ENCODE measurements at places on chromosomes 11 and 22. TPM values are rescaled to one million over a fixed set of nuclear protein-coding genes. Genes with fewer than 3 reads are reported as not detected.

The CHST1 gene
- not detected for polyA plus RNA-seq

- no peaks in the 10 kb centered on the region for H3K27me3 ChIP-seq
- no peak overlapping the region for H3K4me3 ChIP-seq
- DNase-seq = no peak
- no peaks in the 10 kb centered on the region for H3K36me3 ChIP-seq
- H3K27ac ChIP-seq = no peak overlapping the region
Observed at GRCh38 chr11:66119348-66120133, 49.5 kb downstream of the PACS1 start.

The KCNQ1 gene
- 21.6 TPM for polyA plus RNA-seq

DNA sequence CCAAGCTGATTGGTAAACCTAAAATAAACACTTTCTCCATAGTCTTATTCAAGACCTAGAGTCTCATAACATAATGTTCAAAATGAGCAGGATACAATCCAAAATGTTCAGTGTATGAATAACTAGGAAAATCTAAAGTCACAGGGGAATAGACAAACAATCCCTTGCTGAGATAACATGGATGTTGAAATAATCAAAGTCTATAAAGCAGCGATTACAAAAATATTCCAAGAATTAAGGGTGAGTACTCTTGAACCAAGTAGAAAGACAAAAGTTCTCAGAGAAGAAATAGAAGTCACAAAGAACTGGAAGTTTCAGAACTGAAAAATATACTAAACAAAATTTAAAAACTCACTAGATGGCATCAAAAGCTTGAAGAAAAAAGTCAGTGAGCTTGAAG, 561.0 kb downstream of the INSC start:
- DNase-seq = no peak
- H3K27ac ChIP-seq = no peak overlapping the region
- H3K27me3 ChIP-seq = no peaks in the 10 kb centered on the region
- H3K4me3 ChIP-seq = no peak overlapping the region

DNA sequence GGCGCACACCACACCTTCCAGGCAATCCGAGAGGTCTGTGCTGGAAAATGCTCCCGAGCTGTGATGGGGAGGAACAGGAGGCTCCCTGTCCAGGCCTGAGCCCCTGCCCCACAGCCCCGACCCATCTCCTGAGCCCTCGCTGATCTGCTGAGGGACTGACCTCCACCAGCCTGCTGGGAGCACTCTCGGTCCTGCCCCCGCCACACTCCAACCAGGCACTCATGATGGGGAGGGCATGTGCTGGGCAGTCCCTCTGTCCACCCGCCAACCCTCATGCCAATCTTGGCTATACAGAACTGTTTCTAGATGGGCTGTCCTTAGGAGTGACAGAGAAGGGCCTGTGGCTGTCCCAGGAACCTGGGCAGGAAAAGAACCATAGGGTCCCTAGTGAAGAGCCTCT, 70.8 kb downstream of the TRMU start:
- no peaks in the 10 kb centered on the region for H3K36me3 ChIP-seq
- no peak overlapping the region for H3K27ac ChIP-seq
- H3K4me1 ChIP-seq = no peaks in the 10 kb centered on the region
- H3K4me3 ChIP-seq = no peak overlapping the region
- no peaks in the 10 kb centered on the region for H3K27me3 ChIP-seq
- DNase-seq = no peak

The LIPT2 gene
- polyA plus RNA-seq = 5.1 TPM

DNA sequence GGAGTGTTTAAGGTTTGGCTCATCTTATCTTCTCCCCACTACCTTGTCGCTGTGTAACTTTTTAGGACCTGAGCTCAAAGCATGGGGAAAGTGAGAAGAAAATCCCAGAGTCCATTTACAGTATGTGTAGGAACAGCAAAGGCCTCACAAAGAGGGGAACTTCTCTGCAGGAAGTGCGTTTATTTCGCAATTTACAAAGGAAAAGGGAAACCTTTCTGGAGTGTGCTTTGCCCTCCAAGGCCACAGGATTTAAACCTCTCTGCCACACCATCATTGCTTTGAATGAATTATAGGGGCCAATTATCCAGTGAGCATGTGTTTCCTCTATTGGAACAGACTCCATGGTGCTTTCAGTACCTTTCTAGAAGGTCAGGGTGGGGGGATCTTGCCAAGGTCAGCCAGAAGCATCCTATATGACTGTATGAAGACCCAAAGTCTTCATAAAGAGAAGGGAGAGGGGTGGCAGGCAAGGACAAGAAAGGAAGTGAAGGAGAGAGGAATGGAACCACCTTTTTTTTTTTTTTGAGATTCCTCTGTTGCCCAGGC, 68.1 kb upstream of the LMO2 start:
- peak overlapping the region; percentile 34 for H3K27ac ChIP-seq
- H3K27me3 ChIP-seq = no peaks in the 10 kb centered on the region
- H3K4me3 ChIP-seq = no peak overlapping the region
- H3K36me3 ChIP-seq = no peaks in the 10 kb centered on the region
- DNase-seq = peak; percentile 64

- no peak overlapping the region for H3K27ac ChIP-seq
- H3K36me3 ChIP-seq = peaks cover 97% of the 10 kb centered on the region
- no peak overlapping the region for H3K4me3 ChIP-seq
- H3K27me3 ChIP-seq = no peaks in the 10 kb centered on the region
- no peaks in the 10 kb centered on the region for H3K4me1 ChIP-seq
- DNase-seq = no peak
Observed at GRCh38 chr11:128764424-128765095, 70.7 kb downstream of the FLI1 start.

GRCh38 chr22:29539105-29539504, 14.5 kb downstream of the THOC5 start:
- no peaks in the 10 kb centered on the region for H3K27me3 ChIP-seq
- H3K4me1 ChIP-seq = peaks cover 10% of the 10 kb centered on the region
- H3K36me3 ChIP-seq = peaks cover 86% of the 10 kb centered on the region
- no peak for DNase-seq
- H3K27ac ChIP-seq = no peak overlapping the region

DNA sequence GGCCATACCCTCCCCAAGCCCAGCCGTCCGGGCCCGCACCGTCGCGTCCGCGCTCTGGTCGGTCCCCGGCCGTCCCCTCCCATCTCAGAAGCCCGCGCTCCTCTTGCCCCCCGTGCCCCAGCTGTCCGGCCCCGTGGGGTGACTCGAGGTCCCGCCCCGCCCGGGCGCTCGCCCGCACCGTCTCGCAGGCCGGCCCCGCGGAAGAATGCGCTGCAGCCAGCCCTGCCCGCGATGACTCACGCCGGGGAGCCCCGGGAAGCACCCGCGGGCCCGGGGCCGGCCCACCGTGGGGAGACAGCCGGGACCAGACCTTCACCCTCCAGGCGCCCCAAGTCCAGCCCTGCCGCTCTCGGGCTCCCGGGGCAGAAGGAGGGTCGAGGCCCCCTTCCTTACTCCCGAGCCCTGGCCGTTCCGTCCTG, 320 bp upstream of the PHLDA2 start:
- peak; percentile 87 for DNase-seq
- H3K36me3 ChIP-seq = no peaks in the 10 kb centered on the region
- H3K4me3 ChIP-seq = peak overlapping the region; percentile 73
- H3K27ac ChIP-seq = peak overlapping the region; percentile 92
- peaks cover 32% of the 10 kb centered on the region for H3K27me3 ChIP-seq

DNA sequence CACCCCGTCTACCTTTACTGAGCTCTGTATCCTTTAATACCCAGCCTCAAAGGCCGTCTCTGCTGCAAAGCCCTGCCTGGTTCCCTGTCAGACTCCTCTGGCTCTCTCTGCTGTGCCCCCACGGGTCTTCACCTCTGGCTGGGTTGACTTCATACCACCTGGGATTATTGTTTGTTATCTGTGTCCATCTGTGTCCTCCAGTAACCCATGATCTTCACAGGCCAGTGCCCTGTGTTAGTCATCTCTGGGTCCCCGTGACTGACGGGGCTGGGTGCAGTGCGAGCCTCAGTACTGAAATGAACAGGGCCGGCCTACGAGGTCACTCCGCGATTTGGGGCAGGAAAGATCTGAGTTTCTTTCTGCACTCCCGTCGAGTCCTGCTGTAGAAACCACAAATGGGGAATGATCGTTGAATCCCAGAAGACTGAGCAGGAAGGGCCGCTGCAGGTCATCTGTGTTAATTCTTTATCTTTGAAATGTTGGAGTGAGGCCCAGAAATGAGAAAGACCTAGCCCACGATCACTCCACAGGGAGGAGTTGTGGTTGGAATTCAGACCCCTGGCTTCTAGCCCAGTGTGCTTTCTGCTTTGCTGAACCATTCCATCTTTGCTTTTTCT, 12.3 kb upstream of the TUB start:
- no peak overlapping the region for H3K27ac ChIP-seq
- no peaks in the 10 kb centered on the region for H3K4me1 ChIP-seq
- no peaks in the 10 kb centered on the region for H3K27me3 ChIP-seq
- no peaks in the 10 kb centered on the region for H3K36me3 ChIP-seq
